ENCODE measurements at places on chromosomes 4 and X.

DNA sequence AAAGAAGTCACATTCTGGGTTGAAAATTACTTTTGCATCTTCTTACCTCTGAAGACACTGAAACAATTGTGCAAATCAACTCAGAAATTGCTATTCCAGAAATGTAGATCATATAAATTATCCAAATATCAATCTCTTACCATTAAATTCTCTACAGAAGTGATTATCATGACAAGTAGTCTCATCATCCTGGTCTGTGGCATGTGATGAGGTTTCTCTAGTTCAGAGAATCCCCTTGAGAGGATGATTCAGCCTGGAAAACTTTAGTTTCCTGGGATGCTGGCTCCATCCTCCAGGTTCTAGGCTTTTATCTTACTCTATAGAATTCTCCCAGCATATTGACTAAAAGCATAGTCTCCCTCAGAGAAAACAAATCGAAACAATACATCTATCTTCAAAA, 76.2 kb upstream of the S100G start:
- no peak for DNase-seq

DNA sequence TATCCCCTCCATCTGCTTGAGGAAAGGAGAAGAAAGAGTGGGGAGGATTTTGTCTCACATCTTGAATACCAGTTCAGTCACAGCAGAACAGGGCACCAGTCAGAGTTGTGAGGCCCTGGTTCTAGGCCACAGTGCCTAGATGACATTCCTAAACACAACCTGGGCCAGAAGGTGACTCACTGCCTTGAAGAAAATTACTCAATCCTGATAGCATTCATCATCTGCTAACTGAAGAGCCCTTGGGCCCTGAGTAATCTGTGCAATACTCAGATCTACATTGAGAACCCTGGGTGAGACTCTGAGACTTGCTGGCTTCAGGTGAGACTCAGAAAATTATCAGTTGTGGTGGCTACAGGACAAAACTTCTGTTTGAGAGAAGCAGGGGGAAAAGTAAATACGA, 20.5 kb upstream of the PRR32 start:
- DNase-seq = no peak

GRCh38 chr4:127441571-127441970, 191.2 kb upstream of the INTU start:
- DNase-seq = no peak

GRCh38 chr4:176949029-176949428, 156.3 kb upstream of the VEGFC start:
- no peak for DNase-seq

DNA sequence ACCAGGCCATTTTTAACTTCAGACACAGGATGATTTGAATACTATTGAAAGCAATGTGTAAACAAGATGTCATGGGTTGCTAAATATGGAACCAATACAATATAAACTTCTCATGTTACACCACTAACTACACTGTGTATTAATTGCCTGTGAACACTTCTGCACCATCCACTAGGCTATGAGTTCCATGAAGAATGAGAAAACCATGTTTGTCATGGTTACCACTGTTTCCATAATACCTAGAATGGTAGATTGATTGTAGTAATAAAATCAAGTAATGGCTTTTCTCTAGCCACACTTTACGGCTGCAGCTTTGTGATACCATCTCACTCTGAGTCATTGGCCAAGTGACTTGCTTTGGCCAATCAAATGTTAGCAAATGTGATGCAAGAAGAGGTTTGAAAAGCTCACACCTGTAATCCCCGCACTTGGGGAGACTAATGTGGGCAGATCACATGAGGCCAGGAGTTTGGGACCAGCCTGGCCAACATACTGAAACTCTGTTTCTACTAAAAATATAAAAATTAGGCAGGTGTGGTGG, 19.9 kb upstream of the CYBB start:
- DNase-seq = no peak

GRCh38 chr4:74504212-74504611, 59.3 kb downstream of the AREG start:
- DNase-seq = no peak

GRCh38 chrX:19887911-19888879, 795 bp upstream of the SH3KBP1 start:
- DNase-seq = peak; percentile 24

DNA sequence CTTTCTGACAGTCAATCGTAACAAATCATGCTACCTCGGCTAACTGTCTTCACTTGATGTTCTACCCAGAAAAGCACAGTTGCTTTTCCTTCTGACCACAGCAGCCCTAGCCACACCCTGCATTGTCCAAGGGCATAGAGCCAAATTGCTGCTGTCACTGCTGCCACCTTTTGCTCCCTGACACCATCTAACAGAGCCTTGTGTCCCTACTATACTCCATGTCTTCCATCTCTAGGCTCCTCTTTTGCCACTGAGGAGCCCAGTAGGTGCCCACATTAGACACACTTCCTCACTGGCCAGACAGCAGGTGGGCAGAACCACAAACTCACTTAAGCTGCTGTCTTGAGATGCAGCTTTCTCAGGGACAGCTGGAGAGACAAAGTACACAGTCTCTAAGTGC, 91.4 kb downstream of the ANXA3 start:
- DNase-seq = no peak

DNA sequence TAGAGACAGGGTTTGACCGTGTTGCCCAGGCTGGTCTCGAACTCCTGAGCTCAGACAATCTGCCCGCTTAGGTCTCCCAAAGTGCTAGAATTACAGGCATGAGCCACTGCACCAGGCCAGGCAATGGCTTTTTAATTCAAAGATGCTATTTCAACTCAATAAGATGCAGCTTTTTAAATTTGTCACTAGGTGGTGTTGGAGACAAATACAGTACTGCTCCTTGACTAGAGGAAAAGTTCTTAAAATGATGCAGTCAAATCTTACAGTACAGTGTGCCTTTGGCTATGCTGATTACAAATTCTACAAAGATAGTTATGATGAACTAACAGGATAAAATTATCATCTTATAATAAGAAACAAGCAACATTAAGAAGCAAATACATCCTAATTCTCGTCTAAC, 441.1 kb downstream of the KCNIP4 start:
- no peak for DNase-seq

DNA sequence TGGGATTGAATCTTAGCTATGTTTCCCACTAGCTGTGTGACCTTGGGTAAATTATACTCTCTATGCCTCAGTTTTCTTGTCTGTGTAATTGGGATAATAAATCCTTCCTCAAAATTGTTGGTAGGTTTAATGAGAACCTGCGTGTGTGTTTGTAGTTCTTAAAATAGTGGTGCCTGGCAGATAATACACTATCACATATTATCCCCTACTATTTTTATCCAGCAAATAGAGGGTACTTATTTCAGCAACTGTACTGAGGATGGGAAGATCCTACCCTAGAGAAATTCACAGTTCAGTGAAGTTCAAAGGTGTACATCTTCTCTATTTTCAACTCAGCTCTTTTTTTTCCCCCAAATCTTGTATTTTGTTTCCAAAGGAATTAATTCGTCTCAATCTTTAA, 17.2 kb downstream of the ABHD18 start:
- DNase-seq = no peak

GRCh38 chrX:123846577-123847038, 13.2 kb upstream of the XIAP start:
- DNase-seq = no peak

DNA sequence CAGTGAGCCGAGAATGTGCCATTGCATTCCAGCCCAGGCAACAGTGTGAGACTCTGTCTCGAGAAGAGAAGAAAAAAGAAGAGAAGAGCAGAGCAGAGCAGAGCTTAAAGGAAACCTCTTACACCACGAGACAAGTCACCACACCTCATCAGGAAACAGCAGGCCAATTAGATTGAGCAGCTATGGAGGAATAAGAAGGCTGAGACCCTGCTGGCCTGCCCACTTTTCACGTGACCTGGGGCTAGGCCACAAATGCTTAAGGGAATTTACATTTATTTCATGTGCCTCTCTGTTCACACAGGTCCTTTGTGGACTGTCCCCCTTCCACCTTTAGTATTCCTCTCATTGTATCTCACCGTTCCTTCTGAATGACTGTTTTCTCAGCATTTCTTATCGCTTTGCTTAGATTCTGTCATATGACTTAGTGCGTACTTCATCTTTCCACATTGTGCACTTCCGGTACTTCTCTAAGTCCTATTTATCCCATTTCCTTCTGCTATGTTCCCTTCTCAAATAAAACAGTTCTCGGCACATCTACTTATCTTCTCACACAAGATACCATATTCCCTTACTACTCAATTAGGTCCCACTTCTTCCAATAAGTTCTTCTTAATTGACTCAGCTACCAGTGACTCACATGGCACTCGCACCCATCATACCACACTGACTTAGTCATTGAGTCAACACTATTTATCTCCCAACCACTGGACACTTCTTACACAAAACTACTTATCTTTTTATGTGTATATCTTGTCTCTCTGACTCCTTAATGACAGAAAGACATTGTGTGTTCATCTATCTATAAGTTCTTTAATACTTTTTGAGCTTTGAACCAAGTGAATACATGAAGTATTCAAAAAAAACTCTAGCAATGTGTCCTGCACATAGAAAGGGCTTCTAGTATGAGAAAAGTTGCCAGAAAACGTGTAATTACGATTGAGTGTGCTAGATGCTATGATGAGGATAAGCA, 11.0 kb downstream of the CUL4B start:
- no peak for DNase-seq

DNA sequence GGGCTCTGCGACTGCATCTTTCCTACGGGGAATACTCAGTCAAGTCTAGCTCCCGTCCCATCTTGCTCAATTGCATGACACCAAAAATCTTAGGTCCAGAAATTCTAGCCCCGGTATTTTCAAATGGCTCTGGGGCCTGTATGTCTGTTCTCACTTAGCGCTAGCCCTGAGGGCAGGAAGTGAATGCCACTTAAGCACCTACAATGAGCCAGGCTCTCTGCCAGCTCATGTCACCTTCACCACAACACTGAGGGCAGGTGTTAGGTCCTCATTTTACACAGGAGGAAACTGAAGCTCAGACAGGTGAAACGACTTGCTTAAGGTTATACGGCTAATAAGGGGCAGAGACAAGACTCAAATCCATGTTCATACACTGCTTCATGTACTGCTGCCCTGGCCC, 282.8 kb downstream of the PPP1R2C start:
- DNase-seq = no peak

- DNase-seq = no peak
These were observed 1.7 kb downstream of the SEC31A start for GRCh38 chr4:82889287-82889686.

DNA sequence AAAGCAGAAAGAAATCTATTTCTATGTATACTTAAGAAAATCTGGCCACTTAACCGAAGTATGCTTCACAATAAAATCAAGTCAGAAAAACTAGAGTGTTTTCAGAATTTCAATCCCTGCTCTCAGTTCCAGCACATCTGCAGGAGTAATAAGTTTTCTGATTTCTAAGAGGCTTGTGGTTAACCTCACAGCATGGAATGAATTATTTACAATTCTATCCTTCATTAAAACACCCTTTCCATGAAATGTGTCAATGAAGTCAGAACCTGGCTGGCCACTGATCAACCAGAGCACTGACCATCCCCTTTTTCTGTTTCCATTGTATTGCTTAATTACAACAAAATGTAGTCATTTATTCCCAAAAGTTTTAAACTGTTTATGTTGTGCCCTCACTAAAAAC, 781.4 kb upstream of the INTU start:
- no peak for DNase-seq

DNA sequence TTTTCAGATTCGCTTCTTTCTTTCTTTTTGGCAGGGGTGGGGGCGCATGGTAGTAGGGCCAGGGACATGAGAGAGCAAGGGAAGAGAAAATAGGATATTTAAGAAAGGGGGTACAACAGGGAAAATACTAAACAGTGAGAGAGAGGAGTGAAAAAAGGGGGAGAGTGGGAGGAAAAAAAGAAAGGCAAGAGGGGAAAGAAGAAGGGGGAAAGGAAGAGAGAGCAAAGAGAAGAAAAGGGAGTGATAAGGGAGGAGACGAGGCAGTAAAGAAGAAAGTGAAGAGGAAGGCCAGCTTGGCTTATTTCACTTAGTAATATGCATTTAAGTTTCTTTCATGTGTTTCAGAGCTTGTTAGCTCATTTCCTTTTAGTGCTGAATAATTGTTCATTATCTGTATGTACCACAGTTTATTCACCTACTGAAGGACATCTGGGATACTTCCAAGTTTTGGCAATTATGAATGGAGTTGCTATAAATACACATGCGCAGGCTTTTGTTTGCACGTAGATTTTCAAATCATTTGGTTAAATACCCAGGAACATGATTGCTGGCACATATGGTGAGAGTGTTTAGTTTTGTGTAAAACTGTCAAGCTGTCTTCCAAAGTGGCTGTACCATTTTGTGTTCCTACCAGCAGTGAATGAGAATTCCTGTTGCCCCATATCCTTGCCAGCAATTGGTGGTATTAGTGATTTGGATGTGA, 37.3 kb downstream of the CASP6 start:
- no peak for DNase-seq

GRCh38 chr4:103026868-103027267, 7.4 kb upstream of the SLC9B1 start:
- no peak for DNase-seq

GRCh38 chrX:104084063-104084462, 8.0 kb upstream of the TMSB15C start:
- DNase-seq = no peak

DNA sequence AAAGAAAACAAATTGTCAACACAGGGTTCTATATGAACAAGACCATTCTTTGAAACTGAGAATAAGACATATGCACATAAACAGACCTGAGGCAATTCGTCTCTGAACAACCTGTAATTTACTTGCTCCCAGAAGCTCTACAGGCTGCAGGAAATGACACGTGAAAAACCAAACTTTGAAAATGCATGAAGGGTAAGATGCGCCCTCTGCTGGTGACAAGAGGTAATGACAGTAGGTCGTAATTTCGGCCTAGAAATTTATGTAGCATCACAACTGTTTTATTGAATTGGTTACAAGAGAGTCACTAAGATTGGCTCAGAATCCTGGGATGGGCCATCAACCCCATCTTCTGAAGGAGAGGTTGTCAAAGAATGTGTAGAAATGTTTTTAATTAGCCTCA, 276.5 kb downstream of the PPP4R3C start:
- DNase-seq = no peak

GRCh38 chr4:138407329-138407728, 165.2 kb upstream of the SLC7A11 start:
- no peak for DNase-seq

DNA sequence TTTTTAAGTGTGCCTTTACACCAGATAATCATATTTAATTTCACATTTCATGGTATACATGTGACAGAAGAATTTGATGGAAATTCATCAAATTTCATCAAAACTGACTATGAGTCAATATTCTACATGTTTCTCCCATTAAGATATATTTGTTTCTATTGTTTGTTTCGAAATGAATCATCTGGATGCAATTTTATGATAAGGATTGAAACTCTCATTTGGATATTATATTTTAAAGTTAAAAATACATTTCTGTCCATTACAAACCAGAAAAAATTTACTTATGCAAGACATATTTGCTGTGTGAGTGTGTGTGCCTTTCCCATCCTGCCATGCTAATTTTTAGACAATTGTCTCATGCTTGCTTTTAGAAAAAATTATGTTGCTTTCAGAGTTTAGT, 52.2 kb downstream of the SULT1B1 start:
- no peak for DNase-seq

- DNase-seq = no peak
These were observed 1.7 kb downstream of the HCFC1 start for GRCh38 chrX:153969904-153970356.

GRCh38 chrX:20665481-20665880, 398.8 kb upstream of the RPS6KA3 start:
- no peak for DNase-seq
